COR-L47 (cell line): ENCODE measurements at places on chromosomes 5 and 9.

- no peak for DNase-seq
Measured at GRCh38 chr5:142719836-142720370, 34.0 kb upstream of the FGF1 start.

DNA sequence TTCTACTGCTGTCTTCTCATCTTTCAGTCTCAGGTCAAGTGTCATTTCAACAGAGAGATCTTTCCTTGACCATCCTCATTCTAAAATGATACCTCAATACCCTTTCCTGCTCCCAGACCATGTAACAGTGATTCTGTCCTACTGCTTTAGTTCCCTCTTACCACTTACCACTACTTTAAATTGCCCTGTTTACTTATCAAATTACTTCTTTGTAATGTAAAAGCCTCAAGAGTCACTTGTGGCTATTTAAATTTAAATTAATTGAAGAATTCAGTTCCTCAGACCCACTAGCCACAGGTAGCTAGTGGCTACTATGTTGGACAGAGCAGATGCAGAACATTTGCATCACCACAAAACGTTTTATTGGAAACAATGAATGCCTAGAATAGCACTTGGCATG is 217.3 kb downstream of the ADAMTS6 start:
- DNase-seq: no peak

GRCh38 chr5:181105391-181106025 is 25.5 kb downstream of the OR2V1 start:
- no peak for DNase-seq

GRCh38 chr9:93896496-93897033 is 58.6 kb downstream of the BARX1 start:
- no peak for DNase-seq

DNA sequence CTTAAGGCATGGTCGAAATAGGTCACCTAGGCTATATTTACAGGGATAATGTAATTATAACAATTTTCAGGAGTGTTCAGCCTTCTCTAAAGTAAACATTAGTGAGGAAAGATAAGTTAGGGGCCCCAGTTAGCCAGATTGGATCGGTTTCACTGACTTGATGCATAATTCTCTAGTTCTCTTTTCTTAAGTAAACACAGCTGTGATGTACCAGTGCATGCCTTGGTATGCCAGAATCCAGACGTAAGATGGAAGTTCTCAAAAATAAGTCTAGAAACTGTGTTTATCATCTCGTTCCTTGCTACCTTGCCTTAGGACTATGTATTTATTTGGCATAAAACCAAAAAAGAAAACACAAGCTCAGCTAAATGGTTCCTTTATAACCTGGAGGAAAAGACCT is 442.2 kb upstream of the CLINT1 start:
- DNase-seq: no peak

DNA sequence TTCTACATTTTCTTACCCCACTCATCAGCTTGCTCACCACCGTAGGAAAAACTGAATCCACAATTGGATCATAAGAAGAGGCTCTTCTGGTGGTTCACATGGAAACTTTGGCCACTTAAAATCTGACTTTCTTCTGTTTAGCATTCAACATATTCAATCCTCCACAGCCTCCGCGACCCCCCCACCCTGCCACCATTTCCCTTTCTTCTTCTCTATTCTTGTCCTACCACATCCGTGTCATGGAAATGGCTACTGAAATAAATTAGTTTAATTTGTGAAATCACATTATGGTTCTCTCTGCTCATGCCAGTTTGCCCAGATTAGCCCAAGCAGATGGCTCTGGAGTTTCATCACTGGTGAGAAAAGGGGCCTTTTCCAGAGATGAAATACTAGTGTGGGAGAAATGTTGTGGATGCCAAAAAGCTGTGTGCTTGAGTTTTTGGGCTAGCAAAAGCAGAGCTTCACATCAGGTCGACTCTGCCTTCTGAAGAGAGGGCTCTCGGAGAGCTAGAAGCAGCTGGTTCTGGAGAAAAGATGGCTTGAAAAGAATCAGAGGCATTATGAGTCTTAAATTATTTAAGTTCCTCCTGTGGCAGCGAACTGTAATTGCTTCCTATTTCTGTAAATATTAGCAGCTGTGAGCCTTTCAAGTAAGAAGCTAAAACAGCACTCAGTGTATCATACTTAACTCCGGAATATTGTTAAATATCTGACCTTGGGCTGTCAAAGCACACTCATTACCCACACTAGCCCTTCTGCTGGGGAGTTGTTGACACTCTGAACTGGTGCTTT is 107.1 kb downstream of the MAT2B start:
- DNase-seq: no peak

- DNase-seq: no peak
Measured at GRCh38 chr5:158456756-158457155, 597.8 kb upstream of the CLINT1 start.

DNA sequence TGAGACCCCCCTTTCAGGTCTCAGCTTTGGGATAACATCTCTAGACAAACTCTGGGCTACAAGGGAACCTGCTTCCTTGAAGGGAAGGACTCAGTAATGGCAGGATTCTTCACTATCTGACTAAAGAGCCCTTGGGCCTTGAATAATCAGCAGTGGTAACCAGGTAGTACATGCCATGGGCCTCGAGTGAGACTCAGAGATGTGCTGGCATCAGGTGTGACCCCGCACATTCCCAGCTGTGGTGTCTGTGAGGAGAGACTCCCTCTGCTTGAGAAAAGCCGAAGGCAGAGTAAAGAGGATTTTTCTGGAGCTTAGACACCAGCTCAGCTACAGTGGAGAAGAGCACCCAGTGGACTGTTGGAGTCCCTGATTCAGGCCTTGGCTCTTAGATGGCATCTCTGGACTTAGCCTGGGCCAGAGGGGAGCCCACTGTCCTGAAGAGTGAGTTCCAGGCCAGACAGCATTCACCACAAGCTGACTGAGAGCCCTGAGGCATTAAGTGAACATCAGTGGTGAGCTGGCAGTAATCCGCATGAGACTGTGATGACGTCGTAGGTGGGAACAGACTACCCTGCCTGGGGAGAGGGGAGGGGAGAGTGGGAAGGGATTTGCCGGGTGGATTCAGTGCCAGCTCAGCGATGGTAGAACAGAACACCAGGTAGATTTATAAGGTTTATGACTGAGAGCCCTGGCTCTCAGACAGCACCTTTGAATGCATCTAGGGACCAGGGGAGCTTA is 5.3 kb upstream of the ZNF782 start:
- no peak for DNase-seq

DNA sequence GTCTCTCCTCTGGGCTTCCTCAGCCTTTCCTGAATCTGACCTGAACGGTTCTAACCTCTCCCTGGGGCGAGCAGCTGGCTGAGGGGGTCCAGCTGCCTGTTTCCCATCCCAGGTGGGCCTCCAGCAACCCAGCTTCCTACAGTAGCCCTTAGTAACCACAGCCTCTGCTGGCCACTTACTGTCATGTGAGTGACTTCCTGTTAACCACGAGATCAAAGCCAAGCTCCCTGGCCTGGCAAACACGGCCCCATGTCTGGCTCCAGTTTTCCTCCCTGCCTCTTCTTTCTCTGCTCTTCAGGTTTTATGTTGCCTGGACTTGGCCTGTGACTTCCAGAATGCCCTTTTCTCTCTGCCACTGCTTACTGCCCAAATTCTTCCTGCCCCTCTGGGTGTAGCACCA is 47.2 kb upstream of the DAB2IP start:
- DNase-seq: no peak

DNA sequence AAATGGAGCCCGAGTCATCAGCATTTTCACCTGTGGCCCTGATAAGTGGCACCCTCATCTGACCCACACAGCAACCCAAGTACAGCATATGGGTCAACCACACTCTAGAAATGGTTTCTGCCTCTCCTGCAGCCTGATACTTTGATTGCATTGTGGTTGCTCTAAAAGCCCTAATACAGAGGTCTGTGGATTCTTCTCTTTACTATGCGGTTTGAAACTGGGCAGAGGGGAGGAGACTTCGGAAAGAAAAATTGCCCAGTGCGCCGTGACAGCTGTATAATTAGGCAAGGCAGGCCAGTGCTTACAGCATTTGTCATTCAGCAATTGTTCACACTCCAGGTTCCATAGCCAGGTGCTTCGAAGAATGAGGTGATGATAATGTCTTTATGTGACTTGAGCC is 361.0 kb downstream of the NFIB start:
- DNase-seq: peak; percentile 72

- DNase-seq: no peak
Measured at GRCh38 chr9:74577956-74578355, 80.8 kb downstream of the RORB start.

DNA sequence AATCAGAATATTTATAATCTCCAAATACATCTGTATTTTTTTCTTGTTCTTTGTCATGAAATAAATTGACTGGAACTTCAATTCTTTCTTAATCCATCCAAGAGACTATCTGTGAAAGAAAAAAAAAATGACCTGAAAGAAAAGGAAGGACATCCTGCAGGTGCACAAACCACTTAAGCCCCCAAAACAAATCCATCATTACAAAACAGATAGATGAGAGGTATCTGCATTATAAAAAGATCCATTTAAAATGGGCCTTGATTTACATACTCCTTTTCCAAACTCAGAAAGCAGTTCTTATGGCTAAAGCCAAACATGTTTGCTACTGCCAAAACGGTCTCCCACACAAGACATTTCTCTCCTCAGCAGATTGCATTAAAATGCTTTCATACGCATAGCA is 85.5 kb downstream of the ELAVL2 start:
- no peak for DNase-seq

- no peak for DNase-seq
Measured at GRCh38 chr5:138330813-138331448, 673 bp downstream of the CDC25C start.

DNA sequence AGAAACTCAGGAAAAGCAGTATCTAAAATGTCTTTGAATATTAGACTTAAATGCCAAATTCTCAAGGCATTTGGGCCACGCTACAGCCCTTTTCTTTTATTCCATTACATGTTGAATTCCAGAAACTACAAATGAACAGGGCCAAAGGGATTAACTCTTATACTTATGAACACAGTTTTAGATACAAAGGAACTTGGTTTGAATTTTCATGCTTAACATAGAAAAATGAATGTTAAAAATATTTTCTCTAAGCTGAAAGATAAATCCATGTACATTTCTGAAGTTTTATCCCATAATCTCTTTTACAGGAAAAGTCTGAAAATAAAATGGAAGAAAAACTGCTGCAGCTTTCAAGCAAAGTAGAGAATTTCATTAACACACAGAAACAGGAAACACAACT is 56.8 kb downstream of the FAM81B start:
- DNase-seq: no peak

GRCh38 chr5:57903458-57903857 is 420.8 kb upstream of the ACTBL2 start:
- no peak for DNase-seq

- no peak for DNase-seq
Measured at GRCh38 chr9:134972140-134972539, 54.4 kb upstream of the FCN1 start.

- no peak for DNase-seq
Measured at GRCh38 chr5:175689147-175689991, 31.5 kb downstream of the HRH2 start.

DNA sequence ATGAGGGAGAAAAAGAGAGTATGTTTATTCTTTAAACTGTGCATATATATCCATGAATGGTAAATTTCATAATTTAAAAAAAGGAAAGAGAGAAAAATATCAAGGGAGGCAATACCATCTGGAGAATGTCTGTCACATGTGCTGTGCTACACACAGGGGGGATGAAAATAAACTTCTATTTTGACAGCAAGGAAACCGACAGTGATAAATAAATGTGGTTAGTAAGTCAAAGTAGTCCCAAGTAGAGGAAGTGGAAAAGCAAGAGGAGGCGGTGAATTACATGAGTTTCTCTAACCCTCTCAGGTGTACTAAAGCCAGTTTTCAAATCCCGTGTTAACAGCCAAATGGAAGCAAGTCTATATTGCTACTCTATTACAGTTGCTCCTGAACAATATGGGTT is 83.3 kb downstream of the ICE1 start:
- no peak for DNase-seq

DNA sequence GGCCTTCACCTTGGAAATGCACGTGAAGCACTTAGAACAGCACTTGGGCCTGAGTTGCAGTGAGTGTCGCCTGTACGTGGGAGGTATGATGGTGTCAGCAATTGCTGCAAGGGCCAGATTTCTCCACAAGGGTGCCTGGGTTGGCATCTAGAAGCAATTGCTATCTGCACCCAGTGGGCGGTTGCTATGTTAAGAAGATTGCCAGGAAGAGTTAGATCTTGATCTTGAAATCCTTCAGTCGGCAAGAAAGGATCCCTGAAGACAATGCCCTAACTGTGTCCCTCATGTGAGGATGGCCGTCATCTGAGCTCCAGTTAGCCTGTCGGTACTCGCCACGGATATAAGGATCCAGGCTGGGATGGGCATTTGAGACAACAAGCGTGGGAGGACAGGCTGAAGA is 62.9 kb downstream of the MAMDC2 start:
- no peak for DNase-seq

DNA sequence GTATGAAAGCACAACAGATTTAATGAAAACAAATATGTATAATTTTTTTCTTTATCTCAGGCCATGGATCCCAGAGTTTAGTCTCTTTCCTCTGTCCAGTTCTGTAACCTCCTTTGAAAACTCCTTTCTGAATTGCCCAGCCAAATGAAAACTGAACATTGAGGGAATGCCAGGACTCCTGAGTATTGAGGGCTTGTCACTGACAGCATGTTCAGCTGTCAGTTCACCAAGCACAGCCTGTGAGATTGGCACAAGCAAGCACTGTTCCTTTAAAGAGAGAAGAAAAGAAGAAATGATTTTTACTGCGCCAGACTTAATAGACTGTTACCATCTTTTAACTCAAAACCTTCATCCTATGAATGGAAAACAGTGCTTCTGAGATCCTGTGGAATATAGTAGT is 27.3 kb downstream of the TTC1 start:
- DNase-seq: no peak

GRCh38 chr5:11305245-11305644 is 544.2 kb upstream of the DAP start:
- DNase-seq: no peak

DNA sequence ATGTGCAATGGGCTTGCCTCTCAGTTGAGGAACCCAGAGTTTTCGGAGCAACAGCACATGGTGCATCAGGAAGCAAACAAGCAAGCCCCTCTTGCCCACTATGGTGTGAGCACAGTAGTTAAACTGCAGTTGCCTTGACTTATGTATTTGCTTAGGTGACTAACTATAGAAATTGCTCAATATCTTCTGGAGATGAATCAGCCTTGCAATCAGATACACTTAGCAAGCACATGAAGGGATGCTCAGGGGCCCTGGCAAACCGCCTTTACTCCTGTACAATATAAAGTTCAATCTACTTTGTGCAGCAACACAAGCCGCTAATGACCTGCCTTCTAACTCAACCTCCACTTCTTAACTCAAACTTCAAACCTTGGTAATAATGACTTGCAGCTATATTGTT is 581.7 kb upstream of the RIOK2 start:
- no peak for DNase-seq

- peak; percentile 91 for DNase-seq
Measured at GRCh38 chr9:95316794-95317118, 753 bp downstream of the FANCC start.

DNA sequence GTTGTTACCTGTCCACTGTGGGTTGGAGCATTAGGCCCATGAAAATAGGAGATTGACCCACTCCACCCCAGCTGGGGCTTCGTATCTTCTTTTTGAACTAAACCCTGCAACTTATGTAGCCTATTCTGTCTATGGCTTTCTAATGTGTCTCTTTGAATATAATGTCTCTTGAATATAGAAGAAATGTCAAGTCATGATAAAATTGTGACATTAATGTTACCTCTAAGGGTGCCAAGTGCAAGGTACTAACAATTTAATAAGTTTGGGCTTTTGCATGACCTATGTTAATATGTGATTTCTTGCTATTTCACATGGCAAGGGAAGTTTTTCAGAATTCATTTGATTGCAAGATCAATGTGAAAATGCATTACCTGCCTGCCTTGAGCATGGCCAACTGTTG is 40.4 kb upstream of the PUM3 start:
- no peak for DNase-seq
